ENCODE measurements at places on chromosomes 11 and 22.
A peak's percentile ranks its signal among the peaks of the same experiment; 100 is the strongest.

GRCh38 chr22:38607680-38608079 lies 37.7 kb upstream of the DMC1 start:
- no peak for DNase-seq

DNA sequence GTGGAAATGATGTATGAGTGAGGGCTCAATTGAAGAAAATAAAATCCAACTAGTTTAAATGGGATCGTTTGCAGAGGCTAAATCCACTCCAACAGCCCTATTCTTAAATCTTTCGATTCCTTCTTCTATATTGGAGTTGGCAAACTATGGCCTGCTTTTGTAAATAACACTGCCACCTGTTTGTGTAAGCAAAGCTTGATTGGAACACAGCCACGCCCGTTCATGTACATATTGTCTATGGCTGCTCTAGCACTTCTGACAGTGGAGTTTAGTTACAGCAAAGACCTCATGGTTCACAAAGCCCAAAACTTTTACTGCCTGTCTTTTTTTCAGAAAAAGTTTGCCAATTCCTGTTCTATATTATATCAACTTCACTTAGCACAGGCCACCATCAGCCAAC lies 40.6 kb upstream of the RCN1 start:
- DNase-seq: no peak

DNA sequence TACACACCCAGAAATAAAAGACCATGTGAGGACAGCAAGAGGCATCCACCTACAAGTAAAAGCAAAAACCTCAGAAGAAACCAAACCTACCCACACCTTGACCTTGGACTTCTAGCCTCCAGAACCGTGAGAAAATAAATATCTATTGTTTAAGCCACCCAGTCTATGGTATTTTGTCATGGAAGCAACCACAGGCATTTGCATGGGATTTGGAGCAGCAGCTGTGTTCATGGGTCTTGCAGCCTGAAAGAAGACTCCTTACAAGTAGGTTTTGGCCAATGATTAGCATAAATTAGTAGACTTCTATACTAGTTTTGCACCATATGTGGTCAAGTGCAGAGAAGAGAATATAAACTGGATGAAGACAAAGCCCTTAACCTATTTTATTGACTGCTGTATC lies 27.9 kb downstream of the FSHB start:
- no peak for DNase-seq

DNA sequence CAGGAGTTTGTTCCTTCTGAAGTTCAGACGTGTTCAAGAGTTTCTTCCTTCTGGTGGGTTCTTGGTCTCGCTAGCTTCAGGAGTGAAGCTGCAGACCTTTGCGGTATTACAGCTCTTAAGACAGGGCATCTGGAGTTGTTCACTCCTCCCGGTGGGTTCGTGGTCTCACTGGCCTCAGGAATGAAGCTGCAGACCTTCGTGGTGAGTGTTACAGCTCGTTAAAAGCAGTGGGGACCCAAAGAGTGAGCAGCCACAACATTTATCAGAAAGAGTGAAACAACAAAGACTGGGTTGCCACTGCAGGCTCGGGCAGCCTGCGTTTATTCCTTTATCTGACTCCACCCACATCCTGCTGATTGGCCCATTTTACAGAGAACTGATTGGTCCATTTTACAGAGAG lies 373.1 kb downstream of the ETS1 start:
- no peak for DNase-seq

DNA sequence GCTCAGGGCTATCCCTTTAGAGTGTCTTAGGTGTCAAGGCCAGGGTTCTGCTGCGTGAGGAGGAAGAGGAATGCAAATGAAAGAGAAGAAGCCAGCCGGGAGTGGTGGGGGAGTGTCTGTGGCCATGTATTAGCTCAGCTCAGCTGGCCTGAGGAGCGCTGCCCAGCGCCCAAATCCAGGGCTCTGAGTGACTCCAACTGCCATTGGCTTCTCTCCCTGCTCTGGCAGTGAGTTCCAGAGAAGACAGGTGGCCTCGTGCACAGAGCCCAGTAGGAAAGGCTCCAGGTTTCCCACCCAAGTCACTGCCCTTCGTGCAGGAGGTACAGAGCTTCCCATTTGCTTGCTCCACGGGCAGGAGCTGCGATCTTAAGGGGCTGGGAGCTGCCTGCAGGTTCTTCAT lies 302.0 kb downstream of the KIRREL3 start:
- DNase-seq: no peak

DNA sequence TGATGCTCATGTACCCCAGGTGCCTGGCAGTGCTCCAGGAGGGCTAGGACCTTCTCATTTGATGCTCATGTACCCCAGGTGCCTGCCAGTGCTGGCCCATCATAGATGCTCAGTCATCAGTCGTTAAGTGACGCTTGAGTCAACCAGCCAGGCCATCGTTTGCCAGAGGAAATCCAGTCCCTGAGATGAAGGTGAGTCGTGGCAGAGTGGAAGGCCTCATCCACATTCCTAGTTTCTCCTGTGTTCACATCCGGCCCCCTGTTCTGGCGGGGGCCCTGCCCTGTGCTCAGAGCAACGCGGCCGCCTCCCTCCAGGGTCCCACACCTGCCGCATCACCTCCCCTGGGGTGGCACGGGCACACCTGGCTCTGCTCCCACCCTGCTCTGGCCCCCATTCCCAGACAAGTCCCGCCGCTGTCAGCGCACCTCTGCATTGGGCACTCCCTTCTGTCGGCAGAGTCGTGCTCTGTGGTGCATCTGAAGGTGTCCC lies 279.9 kb downstream of the BRD1 start:
- DNase-seq: no peak

DNA sequence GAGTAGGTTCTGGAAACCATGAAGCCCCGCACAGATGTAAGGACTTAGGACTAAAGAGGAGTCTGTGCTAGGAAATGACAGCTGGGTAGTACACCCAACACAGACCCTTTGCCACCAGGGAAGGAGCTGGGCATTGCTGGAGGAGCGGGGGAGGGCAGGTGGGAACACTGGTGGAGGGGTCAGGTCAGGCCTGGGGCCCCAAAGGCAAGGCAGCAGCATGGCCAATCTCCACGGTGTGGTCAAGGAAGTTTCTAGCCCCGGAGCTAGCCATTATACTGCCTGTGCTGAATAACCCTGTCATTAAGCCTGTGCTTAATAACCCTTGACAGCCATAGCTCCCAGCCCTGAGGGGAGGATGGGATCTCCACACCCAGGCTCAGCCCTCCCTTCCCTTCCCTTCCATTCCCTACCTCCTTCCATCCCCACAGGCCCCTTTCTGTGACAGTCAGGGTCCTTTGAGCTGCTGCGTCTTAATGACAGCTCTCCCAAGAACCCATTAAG lies 2.1 kb downstream of the TMPRSS4 start:
- DNase-seq: no peak

GRCh38 chr22:38110008-38110862 lies at the start of gene BAIAP2L2:
Gene BAIAP2L2, minus strand, starts transcription at chr22:38110684. Its CDS starts 159 bp downstream, at chr22:38110525.
- no peak for DNase-seq

DNA sequence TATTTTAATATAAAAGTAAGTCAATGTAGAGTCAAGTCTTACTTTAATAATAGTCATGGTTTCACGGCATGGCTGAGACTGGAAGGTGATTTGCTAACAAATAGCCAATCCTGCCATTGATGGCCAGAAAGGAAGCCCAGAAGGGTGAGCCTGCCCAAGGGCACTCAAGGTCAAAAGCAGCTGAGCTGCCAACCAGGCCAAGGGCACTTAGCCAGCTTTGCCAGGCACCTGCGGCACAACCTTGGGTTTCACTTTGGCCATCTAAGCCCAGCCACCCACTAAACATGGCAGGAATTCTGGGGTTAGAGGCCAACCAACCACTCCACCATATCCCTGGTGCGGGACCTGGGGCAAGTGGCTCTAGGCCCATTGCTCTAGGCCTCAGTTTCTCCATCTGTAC lies 4.2 kb downstream of the LHFPL7 start:
- DNase-seq: no peak

DNA sequence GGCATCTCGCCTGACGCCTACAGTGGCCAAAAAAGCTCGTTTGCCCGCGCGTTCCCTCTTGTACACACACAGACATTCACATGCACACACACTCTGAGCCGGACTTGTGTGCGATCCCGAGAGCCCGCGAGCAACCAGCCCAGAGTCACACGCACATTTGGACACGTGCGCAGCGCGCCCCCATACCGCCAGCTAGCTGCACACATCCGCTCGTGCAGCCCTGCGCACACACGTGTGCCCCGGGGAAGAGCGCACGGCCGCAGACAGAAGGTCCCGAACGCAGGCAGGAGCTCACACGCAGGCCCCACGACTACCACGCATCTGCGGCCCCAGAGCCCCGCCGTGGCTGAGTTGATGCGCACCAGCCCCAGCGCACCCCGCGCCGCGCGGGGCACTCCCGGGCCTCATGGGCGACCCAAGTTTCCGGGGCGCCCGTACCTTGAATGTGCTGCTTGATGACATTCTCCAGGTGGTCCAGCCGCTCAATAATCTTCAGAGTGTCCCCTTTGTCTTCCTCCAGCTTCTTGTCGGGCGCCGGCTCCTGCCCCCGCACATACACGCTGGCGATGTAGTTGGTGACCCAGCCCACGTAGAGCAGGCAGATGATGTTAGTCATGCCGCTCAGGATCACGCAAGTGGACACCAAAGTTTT lies 758 bp downstream of the GALNT18 start:
- no peak for DNase-seq

DNA sequence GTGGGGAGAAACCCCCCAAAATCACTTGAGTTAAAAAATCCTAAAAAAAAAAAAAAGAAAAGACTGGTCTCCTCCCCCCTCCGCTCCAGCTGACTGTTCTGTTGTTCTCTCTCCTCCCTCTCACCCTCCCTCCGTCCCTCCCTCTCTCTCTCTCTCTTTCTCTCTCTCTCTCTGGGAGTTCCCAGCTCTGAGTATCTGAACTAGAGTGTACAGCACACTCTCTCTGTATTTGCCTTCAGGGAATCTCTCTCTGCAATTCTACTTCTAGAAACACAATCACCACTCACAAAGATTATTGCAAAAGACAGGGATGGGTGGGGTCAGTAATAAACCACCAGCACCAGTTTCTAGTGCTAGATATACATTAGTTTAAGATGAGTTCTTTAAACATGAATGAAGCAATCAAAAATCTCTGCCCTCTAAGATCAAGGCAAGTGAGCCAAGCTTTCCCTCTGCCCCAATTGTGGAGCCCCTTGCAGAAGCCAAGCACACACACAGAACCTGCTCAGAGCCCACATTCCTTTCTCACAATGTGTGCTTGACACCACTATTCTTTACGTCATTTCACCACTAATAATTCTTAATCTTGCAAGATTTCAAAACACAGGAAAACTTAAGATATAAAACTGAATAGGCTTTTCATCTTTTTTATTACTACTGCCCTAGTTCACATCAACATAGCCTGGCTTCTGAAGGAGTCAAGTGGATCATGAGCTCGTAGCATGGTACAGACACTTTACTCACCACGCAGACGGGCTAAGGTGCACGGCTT lies 133.5 kb downstream of the RBFOX2 start:
- DNase-seq: no peak

GRCh38 chr11:63375434-63375833 lies 5.8 kb downstream of the SLC22A9 start:
- no peak for DNase-seq

- no peak for DNase-seq
These were observed 6.6 kb downstream of the LRRC32 start for GRCh38 chr11:76663912-76664440.

DNA sequence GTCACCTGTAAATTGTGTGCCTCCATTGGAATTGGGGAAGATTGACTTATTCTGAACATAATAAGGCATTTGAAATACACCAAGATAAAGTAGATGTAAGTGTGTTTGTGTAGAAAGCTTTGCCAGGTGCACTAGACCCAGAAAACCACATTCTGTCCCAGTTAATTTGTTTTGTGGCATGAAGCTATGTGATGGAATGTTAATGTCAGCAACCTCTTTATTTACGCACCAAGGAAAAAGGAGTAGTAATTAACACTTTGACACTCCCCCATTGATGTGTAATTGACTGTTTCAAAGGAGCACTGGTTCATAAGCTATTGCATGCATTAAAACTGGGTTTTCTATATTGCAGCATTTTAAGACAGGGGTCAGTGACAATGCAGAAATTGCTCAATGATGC lies 14.3 kb downstream of the EIF3M start:
- DNase-seq: no peak

DNA sequence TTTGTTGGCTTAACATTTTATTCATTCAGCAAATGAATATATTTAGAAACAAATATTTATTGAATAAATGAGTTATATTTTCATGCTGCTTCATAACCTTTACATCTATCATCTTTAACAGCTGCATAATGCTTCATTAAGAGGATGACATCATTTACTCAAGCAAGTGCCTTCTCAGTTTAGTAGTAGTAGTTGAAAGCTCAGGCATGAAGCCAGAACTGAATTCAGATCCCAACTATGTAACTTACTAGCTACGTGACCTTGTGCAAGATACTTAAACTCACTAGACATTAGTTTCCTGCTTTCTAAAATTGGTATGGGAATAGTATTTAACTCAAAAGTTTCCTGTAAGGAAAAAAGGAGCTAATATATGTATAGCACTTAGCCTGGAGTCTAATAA lies 90.3 kb downstream of the TMPRSS5 start:
- no peak for DNase-seq

- DNase-seq: no peak
These were observed 162.1 kb upstream of the RASSF10 start for GRCh38 chr11:12846786-12847615.

DNA sequence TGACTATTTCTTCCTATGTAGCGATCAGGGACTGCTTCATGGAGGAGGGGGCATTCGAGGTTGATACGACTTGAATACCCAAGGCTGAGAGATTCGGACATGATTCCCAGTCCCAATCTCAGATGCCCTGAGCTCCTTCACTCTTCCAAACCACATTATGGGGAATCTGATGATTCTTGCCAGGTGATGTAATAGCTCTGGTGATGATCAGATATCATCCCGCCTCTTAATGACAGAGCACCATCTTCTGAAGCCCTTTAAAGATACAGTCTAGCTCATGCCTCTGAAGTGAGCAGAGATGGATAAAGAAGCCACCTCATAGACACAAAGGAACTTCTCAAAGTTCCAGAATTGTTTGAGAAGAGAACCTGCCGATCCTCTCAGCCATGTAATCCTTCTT lies 8.9 kb upstream of the CLMP start:
- DNase-seq: no peak

DNA sequence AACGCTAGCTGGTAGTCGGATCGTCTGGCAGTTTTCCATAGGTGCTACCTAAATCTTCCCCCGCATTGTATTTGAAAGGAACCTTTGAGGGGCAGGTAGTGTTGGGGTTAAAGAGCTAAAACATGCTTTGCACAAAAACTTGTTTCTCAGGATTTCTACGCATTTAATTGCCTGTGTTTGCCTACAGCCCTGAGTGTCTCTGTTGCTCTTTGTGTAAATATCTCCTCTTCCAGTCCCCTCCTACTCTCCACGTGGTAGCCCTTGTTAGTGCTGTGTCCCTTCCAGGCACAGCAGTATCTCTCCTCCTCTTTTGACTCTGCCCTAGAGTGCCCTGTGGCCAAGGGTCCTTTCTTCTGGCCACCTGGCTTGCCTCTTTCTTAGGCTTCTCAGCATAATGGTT lies 81.7 kb downstream of the BARX2 start:
- DNase-seq: no peak

- DNase-seq: peak; percentile 22
These were observed 3.6 kb upstream of the IGF2 start for GRCh38 chr11:2142762-2143202.

GRCh38 chr22:20782596-20783299 lies 8.8 kb downstream of the SERPIND1 start:
- no peak for DNase-seq

- no peak for DNase-seq
These were observed 38.6 kb upstream of the PDE2A start for GRCh38 chr11:72712841-72713240.
